HS-27A (cell line): ENCODE measurements at places on chromosomes 7 and 10.

- DNase-seq: no peak
Observed at GRCh38 chr7:25725451-25725850, 426.5 kb upstream of the NFE2L3 start.

- no peak for DNase-seq
Observed at GRCh38 chr7:26375726-26376174, 84.1 kb downstream of the SNX10 start.

GRCh38 chr7:452226-452751 lies 67.4 kb downstream of the PDGFA start:
- DNase-seq: no peak

DNA sequence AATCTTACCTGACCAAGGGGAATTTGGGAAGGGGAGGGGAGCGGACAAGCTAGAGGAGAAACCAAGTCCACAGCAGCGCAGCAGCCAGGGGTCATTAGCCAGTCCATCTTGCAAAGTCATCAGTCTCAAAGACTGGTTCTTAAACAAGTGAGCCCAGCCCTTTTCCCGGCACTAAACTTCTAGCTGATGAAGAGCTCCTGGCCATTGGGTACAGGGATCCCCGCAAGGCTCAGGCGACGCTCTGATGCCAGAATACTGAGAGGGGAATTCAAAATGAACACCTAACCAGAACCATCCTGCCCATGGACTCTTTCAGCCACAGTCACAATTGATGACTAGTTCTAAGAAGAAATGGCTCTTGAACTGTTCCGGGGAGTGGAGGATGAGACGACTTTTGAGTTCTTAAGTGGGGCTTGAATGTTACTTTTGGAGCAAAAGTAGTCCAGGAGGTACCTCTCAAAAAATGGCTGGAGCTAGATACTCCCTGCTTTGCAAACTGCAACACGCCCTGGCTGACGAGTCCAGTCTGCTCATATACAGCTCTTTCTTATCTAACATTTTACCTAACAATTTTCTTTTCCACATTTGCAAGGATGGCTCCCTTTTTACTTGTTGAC lies 2.5 kb upstream of the TWIST1 start:
- DNase-seq: no peak

GRCh38 chr10:79081353-79082034 lies 12.7 kb downstream of the ZMIZ1 start:
- DNase-seq: no peak

DNA sequence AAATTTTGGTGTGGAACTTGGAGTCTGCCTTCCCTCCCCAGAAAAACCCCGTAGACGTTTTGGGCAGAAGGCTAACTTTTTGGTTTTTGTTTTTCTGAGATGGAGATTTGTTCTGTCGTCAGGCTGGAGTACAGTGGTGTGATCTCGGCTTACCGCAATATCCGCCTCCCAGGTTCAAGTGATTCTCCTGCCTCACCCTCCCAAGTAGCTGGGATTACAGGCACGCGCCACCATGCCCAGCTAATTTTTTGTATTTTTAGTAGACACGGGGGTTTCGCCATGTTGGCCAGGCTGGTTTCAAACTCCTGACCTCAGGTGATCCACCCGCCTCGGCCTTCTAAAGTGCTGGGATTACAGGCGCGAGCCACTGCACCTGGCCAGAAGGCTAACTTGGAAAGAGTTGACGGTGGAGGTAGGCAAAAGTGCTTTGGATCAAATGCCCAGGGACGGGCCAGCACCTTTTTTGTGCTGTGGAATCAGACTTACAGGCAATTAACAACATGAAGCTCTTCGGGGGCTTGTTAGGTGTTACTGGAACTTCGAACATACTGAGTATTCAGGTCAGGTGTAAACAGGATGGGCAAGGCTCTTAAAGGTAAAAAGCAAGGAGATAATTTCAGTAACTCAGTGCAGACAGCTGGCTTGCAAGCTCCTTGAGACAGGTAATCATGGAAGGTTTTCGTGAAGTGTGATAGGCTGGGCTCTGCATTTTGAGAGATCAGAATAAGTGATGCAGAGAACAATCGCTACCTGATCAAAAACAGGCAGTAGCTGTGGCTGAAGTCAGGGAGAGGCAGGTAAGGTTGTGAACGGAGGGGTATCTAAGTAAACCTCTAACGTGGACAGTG lies 1.8 kb downstream of the PPP1R35 start:
- DNase-seq: no peak

- DNase-seq: no peak
Observed at GRCh38 chr10:123530166-123530870, 135.8 kb upstream of the GPR26 start.

- DNase-seq: no peak
Observed at GRCh38 chr10:79203833-79204232, 135.1 kb downstream of the ZMIZ1 start.

- no peak for DNase-seq
Observed at GRCh38 chr7:16492513-16493062, 27.1 kb upstream of the SOSTDC1 start.

GRCh38 chr7:128939861-128940410 lies 2.2 kb downstream of the IRF5 start:
- DNase-seq: no peak

- no peak for DNase-seq
Observed at GRCh38 chr7:79719216-79719615, 265.7 kb upstream of the MAGI2 start.

DNA sequence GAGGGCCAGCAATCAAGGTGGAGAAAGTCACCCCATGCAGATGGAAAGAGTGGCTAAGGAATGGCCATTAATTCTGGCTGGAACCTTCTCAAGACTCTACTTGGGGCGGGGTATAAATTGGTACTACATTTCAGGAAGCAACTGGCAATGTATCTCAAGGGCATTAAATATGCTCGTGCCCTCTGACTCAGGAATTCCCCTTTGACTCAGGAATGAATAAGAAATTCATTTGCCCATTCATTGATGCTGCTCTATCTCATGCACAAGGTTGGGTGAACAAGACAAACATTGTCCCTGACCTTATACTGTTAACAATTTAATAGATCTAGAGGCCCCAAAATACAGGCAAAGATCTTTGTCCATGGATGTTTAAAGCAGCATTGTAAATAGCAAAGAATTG lies 188.1 kb downstream of the MYOF start:
- no peak for DNase-seq

GRCh38 chr7:77858278-77858677 lies 59.7 kb downstream of the PHTF2 start:
- DNase-seq: no peak

DNA sequence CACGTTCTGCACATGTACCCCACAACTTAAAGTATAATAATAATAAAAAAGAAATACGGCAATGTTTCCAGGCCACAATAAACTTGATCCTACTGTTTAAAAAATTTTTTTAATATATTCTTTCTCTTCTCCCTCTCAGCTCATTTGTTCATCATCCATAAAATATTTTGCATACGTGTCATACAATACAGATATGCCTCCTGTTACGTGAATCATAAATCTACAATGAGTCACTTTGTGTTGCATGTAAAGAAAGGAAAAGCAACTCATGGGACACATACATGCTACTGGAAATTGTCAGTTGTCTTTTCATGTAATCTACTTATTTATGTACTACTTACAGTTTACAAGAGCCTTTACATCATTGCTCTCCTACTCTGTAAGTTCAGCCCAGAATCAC lies 1.1 kb upstream of the TECTB start:
- DNase-seq: no peak

DNA sequence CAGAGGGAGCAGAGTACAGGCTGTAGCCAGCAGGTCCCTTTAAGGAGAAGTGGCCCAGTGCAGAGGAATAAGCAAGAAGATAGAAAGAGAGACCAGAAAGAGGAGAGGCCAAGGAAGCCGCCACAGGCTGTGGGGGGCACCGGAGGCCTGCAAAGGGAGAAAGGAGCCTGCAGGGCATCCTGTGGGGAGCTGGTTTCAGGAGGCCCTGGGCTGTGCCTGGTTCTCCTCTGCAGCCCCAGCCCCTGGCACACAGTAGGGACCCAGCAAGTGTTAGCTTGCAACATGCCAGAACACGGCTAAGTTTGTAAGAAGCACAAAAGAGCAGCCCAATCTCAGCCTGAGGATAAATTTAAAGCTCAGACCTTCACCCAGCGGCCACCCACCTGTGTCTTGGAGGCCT lies 12.3 kb upstream of the C10orf71 start:
- DNase-seq: no peak

DNA sequence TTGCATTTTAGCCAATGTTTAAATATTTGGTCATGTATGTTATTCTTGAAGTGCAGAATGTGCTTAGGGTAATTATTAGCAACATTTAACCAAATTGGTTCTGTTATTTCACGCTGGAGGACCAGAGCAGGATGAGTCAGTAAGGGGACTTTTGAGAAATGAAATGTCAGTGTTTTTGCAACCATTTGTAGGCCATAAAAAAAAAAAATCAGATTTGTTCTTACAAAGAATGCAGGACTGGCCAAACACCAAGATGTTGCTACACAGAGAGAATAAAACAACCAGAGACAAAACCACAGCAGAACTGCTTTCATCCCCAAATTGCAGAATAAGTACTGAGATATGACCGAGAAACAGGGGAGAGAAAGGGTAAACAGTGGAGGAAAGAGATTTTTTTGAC lies 62.1 kb downstream of the TPST1 start:
- DNase-seq: no peak

- no peak for DNase-seq
Observed at GRCh38 chr7:7790041-7790741, 71.8 kb upstream of the RPA3 start.

- DNase-seq: no peak
Observed at GRCh38 chr10:100502926-100503494, 16.7 kb downstream of the SEC31B start.

DNA sequence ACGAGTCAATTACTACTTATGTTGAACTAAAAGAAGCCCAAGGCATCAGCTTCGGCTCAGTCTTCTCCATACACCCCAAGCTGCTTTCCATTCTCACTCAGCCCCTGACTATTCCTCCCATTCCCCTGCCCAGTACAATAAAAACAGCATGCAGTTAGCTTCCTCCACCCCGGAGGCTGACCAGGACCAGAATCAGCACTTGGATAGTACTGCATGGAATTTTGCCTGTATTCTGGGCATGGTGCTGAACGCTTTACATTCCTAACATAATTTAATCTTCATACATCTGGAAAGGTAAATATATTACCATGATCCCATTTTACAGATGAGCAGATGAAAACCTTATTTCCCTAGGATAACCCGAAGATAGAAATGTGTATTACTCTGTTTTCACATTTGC lies 7.5 kb upstream of the PODXL start:
- no peak for DNase-seq

- DNase-seq: no peak
Observed at GRCh38 chr10:100886963-100887362, 25.8 kb upstream of the SLF2 start.

DNA sequence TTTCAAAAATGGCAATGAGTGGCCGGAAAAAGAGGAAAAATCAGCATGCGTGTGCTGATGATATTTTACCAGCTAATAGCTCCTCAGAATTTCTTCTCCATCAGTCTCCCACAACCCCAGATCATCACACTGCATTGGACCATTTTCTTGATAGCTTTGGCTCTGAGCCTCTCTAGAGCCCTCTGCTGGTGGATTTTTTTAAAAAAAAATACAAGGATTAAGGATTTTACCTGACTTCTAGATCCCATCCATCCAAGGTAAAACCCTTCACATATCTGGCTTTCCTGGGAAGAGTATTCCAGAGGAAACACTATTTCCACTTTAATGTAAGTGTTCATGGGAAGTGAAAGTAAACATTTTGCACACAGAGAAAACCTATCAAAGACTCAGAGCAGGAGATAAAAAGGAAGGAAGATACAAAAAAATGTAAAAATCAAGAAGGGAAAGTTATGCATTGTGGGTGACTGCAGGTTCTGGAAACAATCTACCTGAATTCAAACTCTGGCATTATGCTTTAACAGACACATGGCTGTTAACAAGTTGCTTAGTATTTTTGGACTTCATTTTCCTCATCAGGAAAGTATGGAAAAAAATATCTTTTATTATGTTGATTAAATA lies 380.9 kb downstream of the LRRTM3 start:
- no peak for DNase-seq

DNA sequence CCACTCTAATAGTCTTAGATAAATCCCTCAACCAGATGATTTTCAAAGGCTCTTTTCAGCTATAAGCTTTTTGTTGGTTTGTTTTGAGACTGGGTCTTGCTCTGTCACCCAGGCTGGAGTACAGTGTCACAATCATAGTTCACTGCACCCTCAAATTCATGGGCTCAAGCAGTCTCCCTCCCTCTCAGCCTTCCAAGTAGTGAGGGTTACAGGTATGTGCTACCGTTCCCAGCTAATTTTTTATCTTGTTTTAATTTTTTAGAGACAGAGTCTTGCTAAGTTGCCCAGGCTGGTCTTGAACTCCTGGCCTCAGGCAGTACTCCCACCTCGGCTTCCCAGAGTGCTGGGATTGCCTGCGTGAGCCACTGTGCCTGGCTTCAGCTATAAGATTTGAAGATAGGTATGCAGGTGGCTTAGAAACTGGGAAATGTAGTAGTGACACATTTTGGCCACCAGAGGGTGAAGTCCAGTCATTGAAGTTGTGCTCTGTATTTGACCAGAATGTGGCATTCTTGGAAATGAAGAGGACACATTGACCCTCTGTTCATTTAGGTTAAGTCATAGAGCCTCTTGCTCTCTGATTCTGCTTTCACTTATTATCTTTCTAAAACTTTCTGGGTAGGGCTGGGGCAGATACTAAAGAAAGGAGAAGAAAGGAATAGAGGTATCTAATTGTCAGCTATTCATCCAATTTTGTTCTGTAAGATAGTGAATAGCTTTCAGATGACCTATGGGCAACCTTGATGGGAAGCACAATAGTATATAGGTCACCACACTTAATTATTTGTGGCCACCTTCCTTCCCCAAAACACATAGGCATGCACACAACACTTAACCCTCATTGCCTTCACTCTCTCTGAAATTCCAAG lies 36.0 kb downstream of the R3HCC1L start:
- no peak for DNase-seq

GRCh38 chr7:48087349-48087748 lies 1.7 kb upstream of the UPP1 start:
- DNase-seq: no peak

DNA sequence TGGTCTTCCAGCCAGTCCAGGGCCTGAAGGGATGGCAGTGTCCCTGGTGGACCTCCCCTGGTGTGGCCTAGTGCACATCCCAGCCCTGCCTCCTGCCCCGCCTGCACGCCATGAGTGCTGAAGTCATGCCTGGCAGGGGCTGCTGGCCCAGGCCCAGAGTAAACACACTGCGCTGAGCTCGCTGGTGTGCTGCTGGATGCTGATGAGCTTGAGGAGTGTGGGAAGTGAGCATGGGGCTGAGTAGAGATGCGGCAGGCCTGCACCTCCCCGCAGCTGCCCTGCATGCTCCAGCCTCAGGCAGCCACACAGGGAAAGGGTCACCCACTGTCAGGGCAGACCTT lies 43.2 kb downstream of the HTRA1 start:
- peak; percentile 24 for DNase-seq

GRCh38 chr7:70711452-70711851 lies 420.5 kb upstream of the GALNT17 start:
- no peak for DNase-seq

- no peak for DNase-seq
Observed at GRCh38 chr7:130351791-130352090, 7.1 kb downstream of the CPA5 start.
